ENCODE measurements at places on chromosomes 6 and 20. TPM values are rescaled to one million over a fixed set of nuclear protein-coding genes. Genes with fewer than 3 reads are reported as not detected.

DNA sequence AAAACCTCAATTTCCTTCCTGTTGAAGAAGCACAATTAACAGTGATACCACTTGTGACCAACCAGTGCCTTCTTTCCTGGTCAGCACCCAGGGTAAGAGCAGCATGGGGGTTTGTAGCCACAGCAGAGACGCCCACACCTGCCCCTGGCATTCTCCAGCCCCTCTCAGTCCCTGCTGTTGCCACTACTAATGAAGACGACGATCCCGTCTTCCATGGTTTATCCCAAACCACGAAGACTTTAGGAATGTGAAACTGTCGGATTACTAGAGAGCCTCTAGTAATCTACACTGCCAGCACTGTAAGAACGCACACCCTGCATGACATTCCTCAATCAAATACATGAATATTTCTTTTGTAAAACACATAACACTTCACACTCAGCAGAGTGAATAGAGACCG lies 60.0 kb downstream of the GINS1 start:
- no peak overlapping the region for H3K4me3 ChIP-seq

DNA sequence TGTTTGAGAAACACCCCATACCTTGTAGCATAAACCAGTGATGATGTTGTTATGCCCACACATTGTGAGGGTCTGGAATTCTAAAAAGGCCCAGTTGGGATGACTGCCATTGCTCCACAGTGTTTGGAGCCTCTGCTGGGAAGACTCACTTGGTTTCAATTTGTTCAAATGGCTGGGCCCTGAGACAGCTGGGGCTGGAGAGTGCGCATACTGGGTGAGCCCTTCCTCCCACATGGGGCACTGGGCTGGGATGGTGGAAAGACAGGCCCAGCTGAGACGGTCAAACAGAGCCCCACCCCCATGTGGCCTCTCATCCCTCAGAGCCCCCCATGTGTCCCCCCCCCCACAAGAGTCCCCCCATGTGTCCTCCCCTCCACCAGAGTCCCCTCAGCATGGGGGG lies 20.3 kb upstream of the RNASET2 start:
- H3K27ac ChIP-seq, result no peak overlapping the region
- H3K4me1 ChIP-seq, result peaks cover 15% of the 10 kb centered on the region
- H3K4me3 ChIP-seq, result no peak overlapping the region
- DNase-seq, result no peak

DNA sequence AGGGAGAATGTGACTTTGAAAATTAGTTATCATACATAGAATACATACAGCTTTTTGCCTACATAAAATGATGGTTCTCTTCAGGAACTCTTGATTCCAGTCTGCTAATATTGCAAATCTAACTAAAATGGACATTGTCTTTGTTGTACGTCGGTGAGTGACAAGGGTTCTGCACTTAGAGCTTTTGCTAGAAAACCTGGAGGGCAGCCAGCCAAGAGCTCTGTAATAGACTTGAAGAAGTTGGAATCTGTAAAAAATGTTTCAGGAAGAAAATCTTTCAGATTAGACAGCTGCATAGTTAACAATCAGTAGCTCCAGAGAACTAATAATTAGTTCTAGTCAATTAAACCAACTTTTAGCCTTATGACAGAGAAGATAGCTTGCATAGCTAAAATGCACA lies 138.3 kb downstream of the FLRT3 start:
- H3K4me3 ChIP-seq, result no peak overlapping the region
- no peaks in the 10 kb centered on the region for H3K27me3 ChIP-seq
- H3K27ac ChIP-seq, result no peak overlapping the region
- no peaks in the 10 kb centered on the region for H3K4me1 ChIP-seq

DNA sequence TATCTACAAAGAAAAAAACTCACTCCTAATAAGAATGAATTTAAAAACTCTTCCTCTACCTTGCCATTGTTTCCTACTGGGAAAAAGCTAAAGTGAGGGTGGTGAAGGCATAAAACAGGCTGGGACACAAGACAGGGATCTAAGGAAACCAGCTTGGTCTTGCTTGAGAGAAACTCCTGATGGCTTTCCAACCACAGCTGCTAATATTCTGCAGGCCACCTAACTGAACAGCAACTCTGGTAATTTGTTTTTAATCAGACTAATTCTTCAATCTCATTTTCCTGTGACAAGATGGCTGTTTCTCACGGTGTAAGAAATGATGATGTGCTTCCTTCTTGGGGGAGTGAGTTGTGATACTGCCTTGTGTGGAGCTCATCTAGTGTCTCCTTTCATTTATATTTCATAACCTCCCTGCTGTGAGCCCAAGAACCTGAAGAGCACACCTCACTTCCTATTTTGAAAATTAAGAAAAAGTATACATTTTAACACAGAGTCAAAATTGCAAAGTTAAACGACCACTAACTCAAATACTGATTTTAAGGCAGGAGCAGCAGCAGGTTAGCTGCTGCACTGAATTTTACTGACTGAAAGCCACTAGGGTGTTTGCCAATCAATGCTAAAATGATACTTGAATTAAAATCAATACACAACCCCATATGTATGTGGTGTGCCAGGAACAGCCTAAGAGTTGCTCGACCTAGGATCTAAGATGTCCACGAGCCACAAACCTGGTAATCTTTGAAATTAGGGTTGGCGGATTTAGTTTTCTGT lies 58.0 kb downstream of the BACH2 start:
- no peak for DNase-seq
- H3K36me3 ChIP-seq, result no peaks in the 10 kb centered on the region
- no peak overlapping the region for H3K4me3 ChIP-seq
- H3K27me3 ChIP-seq, result no peaks in the 10 kb centered on the region
- H3K4me1 ChIP-seq, result no peaks in the 10 kb centered on the region

- no peaks in the 10 kb centered on the region for H3K27me3 ChIP-seq
- H3K4me1 ChIP-seq, result peaks cover 6% of the 10 kb centered on the region
- no peak overlapping the region for H3K4me3 ChIP-seq
Measured at GRCh38 chr6:55872866-55873265, 2.5 kb downstream of the BMP5 start.

SLC17A9 gene
- total RNA-seq, result 7.2 TPM

CST5 gene
- total RNA-seq, result not detected

PPIL6 gene
- 1.4 TPM for total RNA-seq

ABHD16B gene
- total RNA-seq, result not detected
